Foreskin fibroblast (primary cell): ENCODE measurements at places on chromosomes 7 and 10.
A peak's percentile ranks its signal among the peaks of the same experiment; 100 is the strongest.

GRCh38 chr7:774161-775109 lies 47.4 kb upstream of the PRKAR1B start:
- peak; percentile 23 for DNase-seq

DNA sequence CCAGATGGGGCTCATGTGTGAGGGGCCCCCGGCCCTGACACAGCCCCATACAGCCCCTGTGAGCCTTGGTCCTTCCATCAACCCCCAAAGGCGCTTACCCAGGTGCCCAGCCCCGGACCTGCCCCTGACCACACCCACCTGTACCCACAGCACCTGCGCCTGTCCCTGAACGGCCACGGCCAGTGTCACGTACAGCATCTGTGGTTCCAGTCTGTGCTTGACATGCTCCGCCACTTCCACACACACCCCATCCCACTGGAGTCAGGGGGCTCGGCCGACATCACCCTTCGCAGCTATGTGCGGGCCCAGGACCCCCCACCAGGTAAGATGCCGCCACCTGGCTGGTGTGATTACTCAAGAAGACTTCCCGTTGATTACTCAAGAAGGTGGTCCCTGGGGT lies 33.5 kb downstream of the SH2B2 start:
- no peak for DNase-seq

- no peak for DNase-seq
These were observed 250.4 kb downstream of the ELMO1 start for GRCh38 chr7:37198041-37198905.

GRCh38 chr10:50407076-50407801 lies 155.9 kb upstream of the ASAH2 start:
- DNase-seq = no peak
